Posterior cingulate gyrus (tissue), 11 donors: ENCODE measurements at places on chromosomes 4 and X.

GRCh38 chrX:65987811-65988210, 52.1 kb downstream of the VSIG4 start:
- DNase-seq, result no peak

GRCh38 chrX:112967903-112968302, 127.3 kb upstream of the AMOT start:
- no peak for DNase-seq

GRCh38 chr4:156196722-156197121, 243.1 kb upstream of the CTSO start:
- peak; percentile 32 for DNase-seq

- DNase-seq, result no peak
Observed at GRCh38 chr4:71830497-71831190, 46.8 kb upstream of the GC start.

DNA sequence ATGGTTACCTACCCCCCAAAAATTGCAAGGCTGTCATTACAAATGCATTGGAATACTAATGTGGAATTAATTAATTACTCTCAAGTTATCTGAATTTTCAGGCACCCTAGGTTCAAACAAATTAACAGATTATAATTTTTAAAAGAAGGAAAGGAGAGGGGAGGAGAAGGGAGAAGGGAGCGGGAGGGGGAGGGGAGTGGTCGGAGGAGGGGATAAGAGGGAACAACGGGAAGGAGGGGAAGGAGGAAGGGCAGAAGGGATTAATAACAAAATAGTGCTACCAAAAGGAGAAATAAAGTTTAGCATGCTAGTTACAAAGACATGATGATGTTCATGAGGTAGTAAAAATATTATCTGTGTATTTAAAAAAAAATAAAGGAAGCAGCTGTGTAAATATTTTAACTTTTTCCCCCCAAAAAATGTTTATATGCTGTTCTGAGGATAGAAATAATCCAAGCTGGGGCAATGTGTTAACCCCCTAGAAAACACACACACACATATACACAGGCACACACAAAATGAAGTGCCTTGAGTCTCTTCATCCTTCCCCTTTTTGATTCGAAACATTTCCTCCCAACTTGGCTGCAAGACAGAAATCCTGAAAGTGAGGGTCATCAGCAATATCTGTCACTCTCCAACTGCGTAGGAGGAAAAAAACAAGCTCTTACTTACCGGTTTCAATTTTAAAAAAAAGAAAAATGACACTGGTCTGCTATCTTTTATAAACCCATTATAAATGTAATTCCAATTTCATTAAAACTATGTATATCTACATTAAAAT, 58.8 kb downstream of the PPP3CA start:
- no peak for DNase-seq

DNA sequence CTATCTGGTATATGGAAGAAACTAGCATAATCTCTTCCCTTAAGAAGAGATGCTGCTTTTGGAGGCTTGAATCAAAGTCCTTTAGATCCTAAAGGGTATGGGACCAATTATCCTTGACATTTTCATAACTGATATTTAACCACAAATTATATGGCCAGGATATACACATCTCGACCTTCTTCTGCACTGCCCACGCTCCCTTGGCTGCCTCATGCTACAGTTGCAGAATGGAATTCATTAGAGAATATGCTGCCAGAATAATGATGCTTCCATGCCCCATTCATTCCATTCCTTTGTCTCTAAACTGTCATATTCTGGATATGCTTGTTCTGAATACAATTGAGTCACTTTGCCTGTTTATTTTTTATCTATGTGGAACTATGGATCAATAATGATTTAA, 157.1 kb upstream of the PACRGL start:
- DNase-seq, result no peak

DNA sequence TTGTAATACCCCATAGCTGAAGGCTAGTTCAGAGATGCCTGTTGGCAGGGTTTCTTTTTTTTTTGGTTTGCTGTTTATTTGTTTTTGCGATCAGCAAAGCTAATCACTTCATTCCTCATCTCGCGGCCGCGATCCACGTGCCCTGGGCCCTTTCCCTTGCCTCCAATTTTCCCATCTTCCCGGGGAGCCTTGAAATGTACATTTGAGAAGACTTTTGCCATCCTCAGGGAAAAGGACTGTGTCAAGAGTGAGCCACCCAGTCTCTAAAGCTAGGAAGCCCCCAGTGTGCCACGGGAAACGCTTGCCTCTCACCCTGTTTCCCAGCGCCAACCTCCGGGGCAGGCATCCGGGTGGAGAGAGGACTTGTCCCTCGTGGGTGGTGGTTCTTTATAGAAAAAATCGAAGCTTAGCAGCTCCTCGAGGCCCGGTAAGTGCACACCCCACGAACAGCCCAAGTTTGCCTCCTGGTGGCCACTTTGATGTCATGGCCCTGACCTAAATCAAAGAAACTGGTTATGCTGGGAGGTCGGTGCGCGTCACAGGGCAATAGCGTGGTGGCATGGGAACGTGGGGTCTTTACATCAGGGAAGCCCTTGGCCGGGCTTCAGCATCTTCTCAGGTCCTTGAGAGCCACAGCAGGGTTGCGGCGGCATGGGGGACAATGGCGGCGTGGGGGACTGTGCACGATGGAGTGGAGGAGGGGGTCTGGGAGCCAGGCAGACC, 42.0 kb downstream of the MAP7D3 start:
- DNase-seq, result no peak

- no peak for DNase-seq
Observed at GRCh38 chr4:186249785-186250754, 15.9 kb upstream of the F11 start.

GRCh38 chr4:17103231-17103630, 204.8 kb upstream of the LDB2 start:
- no peak for DNase-seq

DNA sequence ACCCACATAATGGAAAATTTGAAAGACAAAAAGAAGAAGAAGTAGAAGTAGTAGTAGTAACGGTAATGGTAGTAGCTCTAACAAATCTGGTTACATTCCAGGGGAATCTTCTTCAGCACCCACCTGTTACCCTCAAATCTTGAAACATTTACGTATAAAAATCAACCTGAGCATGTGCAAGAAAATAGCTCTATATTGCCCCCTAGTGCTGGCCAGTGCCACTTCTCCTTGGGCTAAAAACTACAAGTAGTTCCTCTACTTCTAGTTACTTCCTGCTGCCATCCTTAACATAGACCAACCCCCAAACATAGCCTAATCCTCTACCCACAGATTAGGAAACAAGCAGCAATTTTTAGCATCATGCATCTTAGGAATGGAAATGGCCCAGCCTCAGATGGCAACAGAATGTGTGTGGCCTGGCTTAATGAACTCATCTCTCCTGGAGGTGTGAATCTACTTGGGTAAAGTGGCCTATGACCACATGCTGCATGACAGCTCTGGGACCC, 3.1 kb downstream of the PDGFC start:
- no peak for DNase-seq

- peak; percentile 51 for DNase-seq
Observed at GRCh38 chrX:151753313-151754046, 18.9 kb downstream of the CNGA2 start.

DNA sequence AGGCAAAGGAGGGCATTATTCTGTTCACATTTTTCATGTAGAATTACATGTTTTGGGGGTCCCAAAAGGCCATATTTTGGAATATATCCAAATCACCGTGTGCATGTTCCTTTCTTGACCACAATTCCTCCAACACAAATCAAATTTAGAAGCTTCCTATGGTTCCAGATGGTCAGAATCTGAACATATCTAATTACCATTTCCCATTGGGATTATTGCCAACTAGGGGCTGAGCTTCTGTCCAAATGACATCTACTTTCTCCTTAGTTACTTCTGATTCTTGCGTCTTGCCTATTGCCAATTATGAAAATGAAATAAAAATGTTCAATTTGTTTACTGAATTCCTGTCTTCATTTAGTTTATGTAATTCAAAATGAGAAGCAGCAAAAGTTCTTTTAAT, 163.7 kb downstream of the CPE start:
- DNase-seq, result no peak

GRCh38 chr4:24675721-24676389, 91.5 kb upstream of the DHX15 start:
- no peak for DNase-seq

- no peak for DNase-seq
Observed at GRCh38 chrX:129759576-129760061, 20.1 kb upstream of the SASH3 start.

- no peak for DNase-seq
Observed at GRCh38 chr4:182067828-182068227, 175.4 kb upstream of the TENM3 start.

GRCh38 chr4:112704991-112705845, 68.3 kb downstream of the LARP7 start:
- DNase-seq, result peak; percentile 52

GRCh38 chrX:65532016-65532415, 2.6 kb downstream of the LAS1L start:
- DNase-seq, result no peak

GRCh38 chr4:113043591-113043990, 5.9 kb upstream of the ANK2 start:
- no peak for DNase-seq

DNA sequence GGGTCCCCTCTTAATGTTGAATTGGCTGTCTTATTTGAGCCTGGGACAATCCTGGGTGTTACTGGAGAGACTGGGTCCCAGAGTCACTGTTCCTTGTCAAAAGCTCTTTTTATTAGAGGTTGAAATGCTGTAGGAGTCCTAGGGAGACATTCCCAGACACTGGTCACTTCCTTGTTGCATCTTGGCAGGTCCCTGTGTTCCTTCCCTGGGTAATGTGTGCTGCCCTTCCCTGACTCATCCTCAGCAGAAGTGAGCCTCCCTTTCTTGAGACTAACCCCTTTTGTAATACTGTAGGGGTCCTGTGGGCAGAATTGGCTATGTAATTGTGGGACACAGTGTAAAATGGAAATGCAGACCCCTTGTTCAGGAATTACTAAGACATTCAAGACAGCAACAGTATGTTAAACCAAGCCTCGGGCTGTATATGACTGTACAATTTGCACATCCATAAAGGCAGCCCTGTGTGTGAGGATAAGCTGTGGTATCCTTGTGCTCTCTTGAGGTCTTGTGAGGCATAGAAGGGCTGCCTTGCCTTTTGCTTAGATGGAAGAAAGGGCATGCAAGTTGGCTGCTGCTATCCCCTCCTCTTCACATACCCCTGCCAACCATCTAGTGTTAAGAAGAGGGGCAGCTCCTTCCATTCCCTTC, 53.5 kb downstream of the DCLK2 start:
- DNase-seq, result no peak

- no peak for DNase-seq
Observed at GRCh38 chrX:152819266-152819665, 11.3 kb downstream of the CETN2 start.

DNA sequence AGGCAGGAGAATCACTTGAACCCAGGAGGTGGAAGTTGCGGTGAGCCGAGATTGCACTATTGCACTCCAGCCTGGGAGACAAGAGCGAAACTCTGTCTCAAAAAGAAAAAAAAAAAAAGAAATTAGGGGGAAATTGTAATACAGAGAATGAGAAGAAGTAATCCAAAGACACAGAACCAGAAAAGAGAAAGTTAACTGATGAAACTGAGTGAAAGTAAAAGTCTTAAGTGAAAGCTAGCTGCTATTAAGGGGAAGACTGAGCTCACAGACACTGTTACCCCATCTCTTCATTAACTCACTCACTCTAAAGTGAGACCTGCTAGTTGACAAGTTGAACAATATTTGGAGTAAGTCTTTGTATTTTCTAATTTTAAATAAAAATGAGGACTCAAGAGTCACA, 763.0 kb upstream of the PCDH10 start:
- DNase-seq, result no peak

GRCh38 chr4:31788676-31789075, 1068.5 kb downstream of the PCDH7 start:
- no peak for DNase-seq

DNA sequence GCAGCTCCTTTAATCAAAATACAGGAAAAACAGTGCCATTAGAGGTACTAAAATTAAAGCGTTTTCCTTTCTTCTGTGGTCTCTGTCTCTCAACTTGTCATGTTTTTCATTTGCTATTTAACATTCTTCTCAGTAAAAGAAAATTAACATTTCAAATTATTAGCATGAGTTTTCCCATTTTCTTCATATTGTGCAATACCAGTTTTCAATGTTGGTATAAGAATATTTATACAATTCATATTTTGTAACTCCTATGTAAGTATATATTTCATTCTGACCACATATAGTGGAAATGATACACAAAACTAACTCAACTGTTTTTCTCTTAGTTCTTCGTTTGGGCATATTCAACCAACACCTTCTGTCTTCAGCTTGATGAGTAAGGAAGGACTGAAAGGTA, 308.3 kb downstream of the HS3ST1 start:
- no peak for DNase-seq

DNA sequence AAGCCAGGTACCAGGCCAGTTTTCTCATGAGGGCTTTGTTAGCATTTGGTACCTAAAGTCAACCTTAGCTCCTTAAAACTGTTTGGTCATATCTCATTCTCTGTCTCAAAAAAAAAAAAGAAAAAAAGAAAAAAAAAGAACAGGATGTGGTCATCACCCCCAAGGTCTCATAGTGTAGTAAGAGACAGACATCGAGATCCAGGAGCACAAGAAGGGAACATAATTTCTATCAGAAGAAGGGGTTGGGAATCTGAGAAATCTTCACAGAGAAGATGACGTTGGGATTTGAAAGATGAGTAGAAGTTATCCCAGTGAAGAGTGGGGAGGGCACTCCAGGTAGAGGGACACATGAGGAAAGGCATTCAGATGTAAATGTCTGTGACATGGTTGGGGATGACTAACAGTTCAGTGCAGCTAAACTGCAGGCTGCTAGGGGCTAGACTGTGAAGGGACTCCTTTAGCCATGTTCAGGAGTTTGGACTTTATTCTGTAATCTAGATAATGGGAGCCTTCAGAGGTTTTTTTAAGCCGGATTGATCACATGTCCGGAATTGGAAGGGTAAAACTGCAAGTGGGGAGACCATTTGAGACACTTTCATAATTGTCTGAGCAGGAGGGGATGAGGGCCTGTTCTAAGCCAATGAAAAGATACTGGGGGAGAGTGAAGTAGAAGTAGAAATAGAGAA, 26.9 kb upstream of the GJB1 start:
- no peak for DNase-seq

DNA sequence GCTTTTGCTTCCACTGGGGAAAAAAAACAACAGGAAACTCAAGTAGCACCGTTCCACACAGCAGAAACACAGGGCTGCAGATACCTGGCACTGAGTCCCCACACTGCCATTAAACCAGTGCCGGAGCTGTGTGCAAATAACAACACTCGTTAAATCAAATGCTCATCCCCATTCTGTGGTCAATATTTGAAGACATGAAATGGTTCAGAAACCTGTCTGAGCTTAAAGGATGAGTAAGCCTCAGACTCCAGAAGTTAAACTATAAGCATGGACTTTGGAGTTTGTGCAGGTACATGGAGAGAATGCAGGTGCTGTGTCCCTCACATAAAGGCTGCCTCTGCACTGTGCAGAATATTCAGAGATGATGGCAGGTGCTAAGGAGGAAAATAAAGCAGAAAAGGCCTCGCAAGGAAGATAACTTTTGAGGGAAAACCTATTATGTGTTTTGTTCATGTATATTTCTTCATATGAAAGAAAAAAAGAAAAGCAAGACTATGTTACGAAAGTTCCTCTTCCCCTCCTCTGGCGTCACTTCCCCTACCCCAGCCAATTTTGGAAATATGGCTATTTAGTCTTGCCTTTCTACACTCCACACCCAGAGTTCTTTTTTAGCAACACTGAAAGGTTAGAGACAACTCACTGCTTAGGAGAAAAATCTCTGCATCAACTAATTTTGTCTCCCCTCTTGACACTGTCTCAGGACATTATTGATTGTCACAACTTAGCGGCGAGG, 4.6 kb downstream of the MPP1 start:
- DNase-seq, result no peak
